ENCODE measurements at places on chromosomes 2 and 18.

DNA sequence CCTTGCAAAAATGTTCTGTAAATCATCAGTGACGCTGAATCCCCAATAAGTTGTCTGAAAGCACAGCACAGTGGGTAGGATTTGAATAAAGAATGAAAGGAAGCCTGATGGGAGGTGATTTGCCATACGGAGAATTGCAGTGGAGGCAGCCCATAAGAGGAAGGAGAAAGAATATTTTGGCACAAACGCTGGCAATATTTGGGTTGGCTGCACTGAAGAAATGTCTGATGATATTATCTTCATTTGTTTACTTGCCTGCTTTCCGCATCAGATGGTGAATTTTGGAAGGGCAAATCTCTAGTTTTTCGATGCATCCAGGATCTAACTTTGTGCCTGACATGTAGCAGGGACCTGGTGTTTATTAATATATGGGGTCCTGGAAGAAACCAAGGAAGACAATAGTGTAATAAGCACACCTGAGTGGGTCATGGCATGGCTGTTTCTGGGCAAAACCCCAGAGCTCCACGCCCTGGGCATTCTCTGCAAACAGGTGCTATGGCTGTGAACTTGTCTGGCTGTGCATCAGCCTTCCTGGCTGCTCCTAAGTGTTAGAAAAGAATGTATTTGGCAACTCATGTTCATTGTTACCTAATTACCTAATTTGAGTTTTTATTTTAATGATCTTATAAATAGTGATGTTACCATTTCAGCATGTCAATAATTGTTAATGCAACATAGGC lies 5.9 kb downstream of the GALR1 start:
- DNase-seq: no peak

DNA sequence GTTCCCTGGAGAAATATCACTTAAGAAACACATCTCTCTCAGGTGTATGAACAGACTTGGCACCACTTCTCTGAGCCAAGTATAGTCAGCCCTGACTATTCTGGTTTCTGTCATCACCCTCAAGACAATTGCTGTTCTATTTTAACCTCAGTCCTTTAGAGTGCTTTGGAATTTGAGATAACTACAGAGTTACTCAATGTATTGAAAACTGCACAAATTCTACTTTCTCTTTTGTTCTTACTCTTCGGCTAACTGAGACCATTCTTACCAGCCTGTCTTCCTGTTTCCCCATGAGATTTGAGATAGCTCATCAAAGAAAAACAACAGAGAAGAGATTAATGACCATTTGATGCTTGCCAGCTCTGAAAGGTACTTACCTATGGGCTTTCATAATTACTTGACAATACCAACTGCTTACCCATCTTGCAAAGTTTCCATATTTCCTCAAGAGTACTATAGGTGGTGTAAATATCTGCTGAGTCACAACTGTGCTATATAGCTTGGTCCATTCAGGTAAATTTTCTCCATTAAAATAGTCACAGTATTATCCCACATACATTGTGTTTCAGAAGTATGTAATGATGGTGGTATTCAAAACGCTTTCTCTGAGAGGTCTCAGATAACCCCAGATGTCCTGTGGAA lies 467.5 kb upstream of the CHST9 start:
- no peak for DNase-seq

DNA sequence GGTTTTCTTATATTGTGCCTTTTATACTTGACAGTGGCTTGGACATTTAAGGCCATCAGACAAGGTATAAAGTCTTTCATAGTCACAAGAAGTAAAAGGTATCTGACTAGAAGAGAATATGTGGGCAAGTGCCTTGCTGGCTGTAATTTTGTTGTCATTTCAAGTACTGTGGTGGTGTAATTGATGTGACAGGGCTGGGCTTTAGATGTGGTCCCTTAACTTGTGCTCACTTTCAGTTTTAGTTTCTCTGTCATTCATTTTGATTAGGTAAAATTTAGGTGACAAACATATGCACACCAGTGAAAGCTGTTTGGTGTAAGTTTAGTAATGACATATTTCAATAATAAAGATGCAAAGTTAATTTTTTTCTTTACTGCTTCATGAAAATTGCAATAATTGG lies 31.2 kb upstream of the TBR1 start:
- DNase-seq: no peak

DNA sequence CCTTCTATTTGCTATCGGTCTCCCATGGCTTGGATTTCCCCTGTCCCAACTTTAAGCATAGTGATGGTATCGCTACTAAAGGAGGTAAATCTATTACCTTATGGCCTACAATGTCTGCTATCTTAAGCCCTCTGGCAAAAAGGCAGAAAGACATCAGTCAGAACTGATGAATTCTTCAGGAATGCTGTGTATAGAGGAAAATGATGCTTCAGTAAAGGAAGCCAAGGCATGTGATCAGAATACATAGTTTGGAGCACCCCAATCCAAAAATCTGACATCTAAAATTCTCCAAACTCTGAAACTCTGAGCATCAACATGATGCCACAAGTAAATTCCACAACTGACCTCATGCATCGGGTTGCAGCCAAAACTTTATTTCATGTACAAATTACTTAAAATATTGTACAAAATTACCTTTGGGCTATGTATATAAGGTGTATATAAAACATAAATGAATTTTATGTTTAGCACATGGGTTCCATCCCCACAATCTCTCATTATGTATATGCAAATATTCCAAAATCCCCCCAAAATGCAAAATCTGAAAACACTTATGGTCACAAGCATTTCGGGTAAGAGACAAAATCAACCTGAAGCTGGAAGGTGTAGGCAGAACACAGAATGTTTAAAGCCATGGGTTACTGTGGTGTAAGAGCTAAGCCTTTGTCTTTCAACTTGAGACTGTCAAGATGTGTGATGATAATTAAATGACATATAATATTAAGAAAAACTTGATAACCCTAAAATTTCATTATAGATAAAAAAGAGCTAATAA lies 66.2 kb downstream of the CUL3 start:
- no peak for DNase-seq

GRCh38 chr18:62523631-62524439 lies 1.0 kb downstream of the ZCCHC2 start:
- DNase-seq: peak; percentile 91

- no peak for DNase-seq
Observed at GRCh38 chr2:220835583-220835982, 736.5 kb downstream of the EPHA4 start.

DNA sequence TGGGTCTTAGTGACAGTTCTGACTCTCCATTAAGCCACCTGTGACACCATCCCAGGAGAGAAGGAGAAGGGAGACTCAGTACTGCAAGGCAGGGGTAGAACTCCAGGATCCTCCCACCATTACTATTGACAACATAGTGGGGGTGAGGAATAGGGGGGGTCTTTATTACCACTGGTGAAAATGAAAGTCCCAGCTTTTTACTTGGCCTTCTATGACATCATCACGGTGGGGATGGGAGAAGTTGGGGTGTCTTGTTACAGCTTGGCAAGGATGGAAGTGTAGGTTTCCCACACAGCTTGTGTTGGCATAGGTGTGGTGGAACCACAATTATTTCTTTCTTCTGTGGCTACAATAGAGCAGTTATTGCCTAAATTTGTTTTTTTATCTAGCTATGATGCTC lies 203.9 kb upstream of the DTNA start:
- DNase-seq: no peak

GRCh38 chr2:24045511-24046508 lies 1.4 kb downstream of the WDCP start:
- DNase-seq: no peak

GRCh38 chr2:75003276-75003675 lies 44.8 kb downstream of the POLE4 start:
- DNase-seq: no peak

- peak; percentile 69 for DNase-seq
Observed at GRCh38 chr2:133844214-133844892, 276.1 kb upstream of the NCKAP5 start.

DNA sequence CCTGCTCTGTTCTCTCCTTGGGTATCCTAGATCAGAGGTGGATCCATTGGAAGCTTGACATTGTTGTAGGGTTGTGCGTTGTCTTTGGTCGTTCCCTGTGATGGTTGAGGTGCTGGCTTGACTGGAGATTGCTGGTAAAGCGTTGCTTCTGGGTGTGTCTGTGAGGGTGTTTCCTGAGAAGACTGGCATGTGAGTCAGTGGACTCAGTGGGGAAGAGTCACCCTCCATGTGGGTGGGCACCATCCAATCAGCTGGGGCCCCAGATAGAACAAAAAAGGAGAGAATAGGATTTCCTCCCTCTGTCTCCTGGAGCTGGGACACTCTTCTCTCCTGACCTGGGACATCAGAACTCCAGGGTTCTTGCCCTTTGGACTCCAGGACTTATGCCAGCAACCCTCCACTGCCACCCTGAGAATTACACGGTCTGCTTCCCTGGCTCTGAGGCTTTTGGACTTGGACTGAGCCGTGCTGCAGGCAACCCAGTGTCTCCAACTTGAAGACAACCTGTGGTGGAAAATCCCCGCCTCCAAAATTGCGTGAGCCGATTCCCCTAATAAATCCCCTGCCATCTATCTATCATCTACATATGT lies 14.8 kb upstream of the REEP1 start:
- no peak for DNase-seq

GRCh38 chr18:68940754-68941153 lies 142.9 kb downstream of the CCDC102B start:
- DNase-seq: no peak

DNA sequence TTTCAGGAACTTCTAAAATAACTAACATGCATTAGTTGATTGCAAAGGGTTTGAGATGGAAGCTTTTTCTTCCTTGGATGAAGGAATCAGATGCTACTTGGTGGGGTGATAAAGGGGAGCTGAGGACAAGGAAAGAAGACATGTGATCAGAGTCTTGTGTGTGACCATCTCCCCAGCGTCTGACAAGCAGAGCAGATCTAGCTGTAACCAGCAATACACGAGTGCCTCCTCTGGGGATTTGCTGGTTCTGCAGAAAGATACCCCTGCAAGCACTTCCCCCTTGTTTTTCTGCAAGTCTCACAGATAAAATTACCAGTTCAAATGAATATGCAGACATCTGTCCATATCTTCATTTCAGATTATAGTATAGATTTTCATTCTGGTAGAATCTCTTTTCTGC lies 2.7 kb downstream of the CDH7 start:
- DNase-seq: no peak

- DNase-seq: no peak
Observed at GRCh38 chr2:6578416-6578815, 287.3 kb downstream of the CMPK2 start.

GRCh38 chr2:55810622-55811020 lies 113.0 kb downstream of the EFEMP1 start:
- no peak for DNase-seq

DNA sequence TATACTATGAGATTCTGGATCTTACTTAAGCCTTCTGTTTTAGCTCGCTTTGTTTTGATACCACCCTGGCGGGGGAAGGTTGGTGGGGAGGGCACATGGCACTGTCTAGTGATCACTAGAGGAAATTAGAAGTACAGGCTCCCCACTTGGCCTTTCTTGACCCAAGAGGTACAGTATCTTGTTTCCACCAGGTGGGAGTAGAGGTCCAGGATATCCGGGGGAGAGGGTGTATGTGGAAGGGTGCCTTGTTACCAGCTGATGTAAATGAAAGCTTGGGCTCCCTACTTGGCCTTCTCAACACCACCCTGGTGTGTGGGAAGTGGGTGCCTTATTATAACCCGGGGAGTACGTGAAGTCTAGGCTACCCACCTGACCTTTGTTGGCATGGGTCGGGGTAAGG lies 7.5 kb downstream of the GALNT1 start:
- no peak for DNase-seq

DNA sequence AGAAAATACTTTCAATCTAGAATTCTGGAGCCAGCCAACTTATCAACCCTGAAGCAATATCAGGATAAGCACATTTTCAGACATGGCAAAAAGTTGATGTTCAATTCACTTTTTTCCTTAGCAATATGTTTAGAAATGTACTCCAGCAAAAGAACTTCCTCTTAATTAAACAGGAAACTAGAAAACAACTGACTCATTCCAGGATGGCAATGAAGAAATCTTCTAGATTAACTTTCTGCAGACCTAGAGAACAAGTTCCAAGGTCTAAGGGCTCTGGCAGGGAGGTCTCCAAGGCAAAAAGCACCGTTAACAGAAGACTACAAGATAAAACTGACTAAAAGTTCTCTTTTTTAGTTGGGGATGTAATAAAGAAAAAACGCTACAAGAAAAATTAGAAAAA lies 69.2 kb upstream of the VWC2L start:
- no peak for DNase-seq

DNA sequence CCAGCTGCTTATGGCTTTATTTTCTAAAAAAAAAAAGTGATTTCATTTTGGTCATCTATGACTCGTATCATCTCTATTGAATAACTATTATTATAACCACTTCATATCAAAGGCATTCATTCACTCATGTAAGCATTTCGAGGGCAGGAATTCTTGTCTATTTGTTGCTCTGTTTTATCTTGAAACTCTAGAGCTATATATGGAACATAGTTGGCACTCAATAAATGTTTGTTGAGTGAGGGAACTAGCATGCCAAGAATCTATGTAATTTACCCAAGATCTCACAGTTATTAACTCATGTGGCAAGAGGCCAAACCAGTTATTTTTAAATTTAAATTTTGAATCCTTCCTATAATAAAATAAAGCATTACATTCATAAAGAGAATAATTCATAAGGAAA lies 470.1 kb downstream of the TMX3 start:
- DNase-seq: no peak

DNA sequence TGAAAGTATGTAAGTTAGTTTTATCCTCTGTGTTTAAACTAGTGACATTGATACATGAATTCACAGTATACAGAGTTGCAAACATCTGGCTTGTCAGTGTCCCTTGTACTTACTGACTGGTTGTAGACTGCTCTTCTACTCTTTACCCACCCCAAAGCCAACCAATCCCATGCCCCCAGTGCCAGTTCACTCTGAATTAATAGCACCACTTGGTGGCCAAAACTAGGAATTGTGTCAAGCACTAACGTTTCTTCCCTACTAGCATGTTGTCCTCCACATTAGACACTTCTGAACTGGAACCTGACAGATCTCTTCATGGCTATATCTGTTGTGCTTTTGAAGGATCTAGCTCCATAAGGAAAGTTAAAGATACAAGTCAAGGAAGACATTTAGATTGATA lies 27.2 kb upstream of the OTX1 start:
- DNase-seq: no peak

DNA sequence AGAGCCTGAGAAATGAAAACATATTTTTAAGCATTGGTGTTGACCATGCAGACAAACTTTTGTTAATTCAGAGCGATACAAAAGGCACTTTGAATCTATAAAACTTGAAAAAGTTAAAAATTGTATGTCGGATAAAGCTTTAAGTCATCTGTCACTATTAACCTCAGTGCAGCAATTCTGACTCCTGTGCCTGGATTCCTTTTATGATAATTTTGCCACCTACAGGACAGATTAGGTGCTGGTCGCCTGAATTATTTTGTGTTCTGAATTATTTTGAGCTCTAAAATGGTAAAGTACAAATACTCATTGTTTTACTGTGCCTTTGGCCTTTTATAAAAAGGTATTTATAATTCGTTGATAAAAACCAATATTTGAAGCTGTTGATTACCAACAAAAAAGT lies 19.4 kb upstream of the RNF138 start:
- no peak for DNase-seq
